Suppressor macrophage treated with lipopolysaccharide for 4 hours (primary cell): ENCODE measurements at places on chromosomes 7 and 10.
A peak's percentile ranks its signal among the peaks of the same experiment; 100 is the strongest.

GRCh38 chr10:122326385-122326784 is 48.1 kb upstream of the PLEKHA1 start:
- no peak for DNase-seq

GRCh38 chr10:121036431-121036830 is 185.3 kb downstream of the WDR11 start:
- no peak for DNase-seq

DNA sequence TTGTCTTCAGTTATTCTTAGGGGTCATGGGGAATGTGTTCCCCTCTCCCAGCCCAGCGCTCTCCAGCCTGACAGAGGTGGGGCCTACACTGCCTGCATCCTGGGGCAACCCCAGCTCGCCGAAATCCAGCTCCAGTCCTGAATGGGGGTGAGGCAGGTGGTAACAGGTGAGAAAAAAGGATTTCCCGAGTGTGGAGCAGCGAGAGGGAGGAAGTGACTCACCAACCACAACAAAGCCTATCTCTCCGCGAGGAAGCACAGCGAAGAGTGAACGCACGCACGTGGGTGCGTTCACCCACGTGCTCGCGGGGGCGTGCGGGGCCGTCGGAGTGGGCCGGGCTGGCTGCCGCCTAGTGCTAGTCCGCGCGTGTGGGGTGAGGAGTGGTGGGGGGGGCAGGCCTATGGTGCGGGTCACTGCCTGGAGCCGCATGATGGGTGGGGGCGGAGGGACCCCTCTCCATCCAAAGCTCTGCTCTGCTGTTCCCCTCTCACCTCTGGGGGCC is 855 bp upstream of the PALD1 start:
- no peak for DNase-seq

- peak; percentile 81 for DNase-seq
Measured at GRCh38 chr7:116786791-116787443, 75.5 kb upstream of the CAPZA2 start.

- no peak for DNase-seq
Measured at GRCh38 chr10:51789903-51790302, 90.5 kb upstream of the CSTF2T start.

- DNase-seq: peak; percentile 66
Measured at GRCh38 chr10:86878983-86879713, 78.3 kb downstream of the MMRN2 start.

GRCh38 chr7:124689523-124689922 is 76.1 kb downstream of the GPR37 start:
- no peak for DNase-seq

DNA sequence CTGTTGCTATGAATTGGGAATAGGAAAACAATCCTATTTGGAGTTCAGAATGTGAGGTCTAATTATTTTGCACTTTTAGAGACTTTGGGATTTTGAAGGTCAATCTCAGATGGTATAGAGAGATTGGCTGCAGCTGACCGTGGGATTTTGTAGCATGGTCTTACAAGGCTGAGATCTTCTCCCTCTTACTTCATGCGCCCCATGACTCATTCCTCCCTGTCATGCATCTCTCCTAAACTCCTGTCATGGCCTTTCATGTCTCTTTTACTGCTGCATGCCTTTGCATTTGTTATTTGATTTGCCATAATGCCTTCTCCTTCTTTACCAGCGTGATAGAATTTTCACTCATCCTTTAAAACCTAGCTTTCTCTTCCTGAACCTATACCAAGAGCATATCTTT is 133.1 kb downstream of the BBS9 start:
- DNase-seq: no peak

GRCh38 chr7:123994449-123994848 is 38.4 kb downstream of the TMEM229A start:
- DNase-seq: no peak

DNA sequence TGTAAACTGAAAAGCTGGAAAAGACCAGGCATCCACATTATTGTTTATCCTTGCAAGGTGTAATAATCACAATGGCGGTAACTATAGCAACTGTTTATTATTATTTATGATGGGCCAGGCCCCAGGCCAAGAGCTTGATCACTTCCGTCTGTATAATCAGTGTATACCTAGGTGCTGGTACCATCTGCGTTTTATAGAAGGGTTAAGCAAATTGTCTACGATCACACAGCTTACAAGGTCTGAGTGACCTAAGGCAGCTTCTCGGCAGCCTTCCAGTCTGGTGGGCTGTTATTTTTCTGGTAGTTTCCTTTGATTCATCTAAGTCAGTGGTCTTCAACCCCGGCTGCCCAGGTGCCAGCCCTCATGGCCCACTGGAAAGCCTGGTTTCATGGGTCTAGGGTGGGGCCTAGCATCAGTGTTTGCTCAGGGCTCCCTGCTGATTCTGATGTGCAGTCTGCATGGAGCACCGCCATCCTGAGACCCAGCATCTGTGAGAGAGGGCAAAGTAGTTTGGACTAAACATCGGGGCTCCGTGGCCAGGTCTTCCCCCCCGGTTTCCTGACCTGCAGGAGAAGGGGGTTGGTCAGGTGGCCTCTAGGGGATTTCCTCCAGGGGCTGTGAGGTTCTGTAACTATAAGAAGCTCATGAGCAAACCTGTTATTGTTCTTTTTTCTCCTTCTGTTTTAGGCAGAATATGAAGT is 146.4 kb downstream of the RGS10 start:
- DNase-seq: no peak

GRCh38 chr10:13984647-13985155 is 346.0 kb downstream of the FRMD4A start:
- peak; percentile 88 for DNase-seq
